ENCODE measurements at places on chromosomes 11 and 22.

- no peak for DNase-seq
Observed at GRCh38 chr11:122354025-122354697, 238.1 kb upstream of the BLID start.

- DNase-seq = no peak
Observed at GRCh38 chr11:46711303-46711702, 7.7 kb upstream of the F2 start.

DNA sequence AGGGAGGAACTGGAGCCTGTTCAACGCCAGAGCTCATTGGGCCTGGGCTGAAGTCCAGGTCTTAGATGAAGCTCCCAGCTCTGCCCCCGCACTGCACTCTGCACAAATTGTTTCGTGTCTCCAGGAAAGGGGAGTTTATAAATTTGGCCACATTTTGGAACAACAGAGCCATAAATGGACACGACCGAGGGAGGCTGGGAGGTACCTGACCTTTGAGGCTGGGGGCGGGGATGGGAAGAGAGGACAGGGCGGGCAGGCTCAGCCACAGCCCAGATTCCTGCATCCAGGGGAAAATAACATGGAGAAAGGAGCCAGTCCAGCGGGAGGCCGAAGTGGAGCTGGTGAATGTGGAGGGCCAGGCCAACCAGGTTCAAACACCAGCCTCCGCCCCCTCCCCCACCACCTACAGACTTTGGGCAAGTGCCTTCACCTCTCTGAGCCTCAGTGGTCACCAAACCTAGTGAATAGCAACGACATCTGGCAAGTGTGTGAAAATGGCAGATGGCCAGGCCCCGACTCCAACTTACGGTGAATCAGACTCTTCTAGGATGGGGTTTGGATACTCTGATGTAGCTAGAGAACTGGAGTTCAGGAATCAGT lies 36.8 kb upstream of the SMTN start:
- no peak for DNase-seq

DNA sequence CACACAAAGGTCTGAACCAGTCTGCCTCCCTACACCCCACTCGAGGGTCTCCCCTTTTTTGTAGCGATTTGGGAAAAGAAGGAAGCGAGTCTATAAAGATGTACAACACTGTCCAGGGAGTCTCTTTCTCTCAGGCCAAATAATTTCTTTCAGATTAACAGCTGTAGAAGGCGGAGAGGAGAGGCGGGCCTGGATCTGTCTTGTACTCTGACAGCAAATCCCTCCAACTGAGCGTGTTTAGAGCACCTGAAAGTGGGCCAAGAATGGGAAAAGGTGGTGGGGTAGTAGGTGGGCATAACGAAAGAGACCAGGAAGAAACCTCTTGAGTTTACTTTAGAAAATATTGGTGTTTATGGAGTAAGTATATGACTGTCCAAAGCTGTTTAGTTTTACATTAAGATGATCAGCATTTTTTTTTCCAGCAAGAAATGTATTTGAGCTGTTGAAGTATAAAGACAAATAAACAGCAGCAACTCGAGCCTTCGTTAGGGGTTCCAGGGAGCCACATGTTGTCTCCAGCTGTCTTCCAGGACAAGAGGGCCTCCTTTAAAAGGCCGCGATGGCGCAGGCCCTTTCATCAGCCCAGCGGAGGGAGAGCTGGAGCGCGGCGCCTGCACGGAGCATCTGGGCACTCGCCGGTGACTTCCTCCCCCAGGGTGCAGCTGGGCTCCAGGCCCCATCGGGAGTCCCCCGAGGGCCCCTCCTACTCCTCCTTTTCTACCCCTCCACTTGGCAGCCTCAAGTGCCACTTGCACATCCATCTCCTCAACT lies 34.9 kb downstream of the SCUBE1 start:
- DNase-seq = no peak

- no peak for DNase-seq
Observed at GRCh38 chr22:28846994-28847393, 36.4 kb upstream of the ZNRF3 start.

- DNase-seq = no peak
Observed at GRCh38 chr11:117495357-117495756, 167.7 kb downstream of the CEP164 start.

GRCh38 chr11:59841514-59841913 lies 3.8 kb downstream of the CBLIF start:
- DNase-seq = no peak

DNA sequence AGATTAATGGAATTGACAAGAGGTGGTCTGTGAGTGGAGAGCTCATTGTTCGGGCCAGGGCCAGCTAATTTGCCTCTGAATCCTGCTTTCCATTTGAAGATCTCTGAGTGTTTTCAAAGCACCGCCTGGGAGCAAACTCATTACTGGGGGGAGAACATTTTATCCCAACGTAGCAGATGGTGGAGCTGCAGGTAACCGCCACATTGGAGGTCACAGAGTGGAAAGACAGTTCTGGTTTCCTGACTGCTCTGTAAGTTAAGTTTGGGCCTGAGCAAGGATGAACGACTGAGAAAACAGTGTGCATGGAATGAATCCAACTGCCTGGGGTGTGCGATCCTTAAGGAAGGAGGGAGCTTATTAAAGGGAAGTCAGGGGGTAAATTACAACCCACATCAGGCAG lies 30.5 kb downstream of the LMO2 start:
- DNase-seq = no peak

Data from central memory CD4-positive, alpha-beta T cell (primary cell).